ENCODE measurements at places on chromosomes 5 and 9.

DNA sequence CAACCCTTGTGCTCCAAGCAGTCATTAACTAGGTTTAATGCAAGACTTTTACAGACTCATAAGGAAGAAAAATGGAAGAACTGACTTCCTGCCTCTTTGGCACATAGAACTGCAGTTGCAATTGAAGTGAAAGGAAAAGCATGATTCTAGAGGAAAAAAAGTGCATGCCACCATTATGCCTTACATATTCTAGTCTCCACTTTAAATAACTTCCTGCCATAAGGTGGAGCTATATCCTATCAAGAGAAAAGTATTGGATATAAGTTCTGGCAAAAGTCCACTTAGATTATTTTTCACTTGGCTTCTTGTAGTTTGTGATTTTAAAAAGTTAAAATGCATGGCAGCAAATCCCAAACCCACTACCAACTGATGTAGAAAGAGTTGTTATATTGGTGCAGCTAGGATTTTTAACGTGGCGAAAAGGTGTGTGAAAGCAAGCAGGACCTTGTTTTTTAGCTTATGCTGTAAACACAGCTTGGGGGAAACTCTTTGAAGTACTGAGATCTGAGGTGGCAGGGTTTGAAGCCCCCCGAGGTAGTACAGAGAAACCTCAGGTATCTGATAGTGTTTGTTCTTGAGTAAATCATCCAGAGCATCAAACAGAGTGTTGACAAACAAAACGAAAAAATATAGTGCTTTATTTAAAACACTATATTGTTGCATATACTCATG lies 117.9 kb downstream of the ANXA1 start:
- peak; percentile 10 for DNase-seq

- DNase-seq = no peak
Observed at GRCh38 chr9:114452219-114453165, 52.8 kb downstream of the WHRN start.

DNA sequence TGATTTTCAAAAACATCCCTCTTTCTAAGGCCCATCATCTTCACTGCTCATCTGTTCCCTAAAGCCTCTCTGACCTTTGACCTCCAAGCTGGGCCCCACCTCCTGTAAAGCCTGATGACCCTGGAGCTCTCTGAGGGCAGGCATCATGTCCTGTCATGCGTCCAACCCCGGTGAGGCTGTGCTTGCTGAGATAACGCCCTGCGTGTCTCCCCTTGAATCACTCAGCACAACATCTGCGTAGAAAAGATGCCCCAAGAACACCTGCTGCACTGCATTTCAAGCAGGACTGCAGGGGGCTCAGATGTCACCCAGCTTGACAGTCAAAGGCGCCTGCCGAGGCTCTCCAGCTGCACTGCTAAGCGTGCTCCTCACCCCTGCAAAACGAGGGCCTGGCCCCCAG lies 78.0 kb downstream of the OTULIN start:
- DNase-seq = no peak

- no peak for DNase-seq
Observed at GRCh38 chr5:33828626-33829308, 63.0 kb downstream of the ADAMTS12 start.

DNA sequence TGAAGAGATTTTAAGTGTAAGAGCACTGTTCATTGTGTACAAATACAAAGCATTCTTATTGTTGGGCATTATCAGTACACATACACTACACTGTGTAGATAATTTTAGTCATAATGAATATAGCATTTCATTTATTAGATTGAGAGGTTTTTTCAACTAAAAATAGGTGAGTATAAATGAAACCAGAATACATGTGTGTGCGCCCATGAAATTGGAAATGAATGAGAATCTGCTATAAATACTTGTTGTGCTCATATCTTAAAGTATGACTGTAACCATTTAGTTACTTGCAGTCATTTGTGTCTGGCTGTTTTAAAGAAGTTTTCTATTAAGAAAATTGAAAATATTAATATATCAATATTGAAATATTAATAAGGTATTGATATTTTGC lies 189.0 kb upstream of the MEF2C start:
- DNase-seq = no peak
